ENCODE measurements at places on chromosomes 13 and 19. TPM values are rescaled to one million over a fixed set of nuclear protein-coding genes. Genes with fewer than 3 reads are reported as not detected.

GRCh38 chr13:21615427-21615826, 11.5 kb upstream of the MICU2 start:
- H3K27ac ChIP-seq, result no peak overlapping the region
- H3K4me3 ChIP-seq, result no peak overlapping the region
- H3K27me3 ChIP-seq, result no peaks in the 10 kb centered on the region
- no peaks in the 10 kb centered on the region for H3K36me3 ChIP-seq
- no peaks in the 10 kb centered on the region for H3K4me1 ChIP-seq

DNA sequence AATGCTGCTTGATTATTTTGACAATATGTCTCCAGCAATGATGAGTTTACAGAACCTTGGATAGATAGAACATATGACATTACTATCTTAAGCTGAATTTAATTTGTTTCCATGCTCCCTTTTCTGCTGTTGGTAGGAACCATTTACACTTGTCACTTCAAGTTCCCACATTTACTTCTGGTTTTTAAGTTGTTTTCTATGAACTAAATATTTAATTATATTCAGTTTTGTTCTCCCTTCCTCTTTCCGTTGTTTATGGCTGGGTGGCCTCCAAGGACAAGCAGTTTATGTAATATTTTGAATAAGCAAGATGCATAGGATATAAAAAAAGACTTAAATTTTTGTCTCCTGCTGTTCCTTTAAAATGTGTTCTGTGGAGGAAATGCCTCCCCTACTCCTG, 860.6 kb downstream of the GPC5 start:
- DNase-seq, result no peak
- H3K27me3 ChIP-seq, result no peaks in the 10 kb centered on the region
- no peaks in the 10 kb centered on the region for H3K4me1 ChIP-seq
- H3K4me3 ChIP-seq, result no peak overlapping the region
- H3K36me3 ChIP-seq, result no peaks in the 10 kb centered on the region

DNA sequence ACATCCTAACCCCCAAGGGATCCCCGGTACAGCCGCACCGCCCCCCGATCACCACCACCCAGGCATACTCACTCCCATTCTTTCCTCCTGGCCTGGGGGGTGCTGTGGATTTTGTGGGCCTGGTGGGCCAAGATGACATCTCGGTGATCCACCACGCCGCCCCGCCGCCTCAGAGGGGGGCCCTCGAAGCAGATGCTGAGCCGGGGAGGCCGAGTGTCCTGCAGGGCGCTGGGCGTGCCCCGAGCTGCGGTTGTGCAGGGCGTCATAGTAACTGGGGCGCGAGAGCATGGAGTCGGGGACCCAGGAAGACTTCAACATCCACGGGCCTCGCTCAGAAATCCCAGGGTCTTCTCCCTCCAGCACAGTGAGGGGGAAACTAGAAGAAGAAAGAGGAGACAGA, 93.4 kb upstream of the CACNA1A start:
- no peaks in the 10 kb centered on the region for H3K27me3 ChIP-seq
- no peak overlapping the region for H3K4me3 ChIP-seq
- H3K4me1 ChIP-seq, result no peaks in the 10 kb centered on the region
- DNase-seq, result no peak

GRCh38 chr19:16472992-16473391, 1.2 kb upstream of the EPS15L1 start:
- no peak overlapping the region for H3K27ac ChIP-seq
- DNase-seq, result no peak
- H3K4me1 ChIP-seq, result peaks cover 3% of the 10 kb centered on the region

The KLK10 gene
- 1.6 TPM for total RNA-seq

DNA sequence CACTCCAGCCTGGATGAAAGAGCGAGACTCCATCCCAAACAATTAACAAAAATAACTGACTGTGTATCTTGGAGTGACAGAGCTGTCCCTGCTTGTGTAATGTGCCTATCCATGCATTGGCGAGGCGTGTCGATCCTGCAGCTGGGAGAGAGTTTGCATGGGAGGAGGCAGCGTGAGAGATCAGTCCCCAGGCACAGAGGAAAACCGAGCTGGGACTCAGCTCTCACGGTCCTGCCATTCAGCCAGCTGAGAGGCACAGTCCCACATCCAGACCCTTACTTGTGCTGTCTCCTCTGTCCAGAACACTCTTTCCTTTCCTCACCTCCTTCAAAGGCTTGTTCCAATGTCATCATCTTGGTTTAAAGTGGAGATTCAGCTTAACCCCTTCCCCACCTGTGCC, 11.9 kb upstream of the SULT2B1 start:
- no peak overlapping the region for H3K4me3 ChIP-seq
- H3K27me3 ChIP-seq, result no peaks in the 10 kb centered on the region
- no peaks in the 10 kb centered on the region for H3K4me1 ChIP-seq
- DNase-seq, result no peak

GRCh38 chr13:98018293-98018692, 64.8 kb downstream of the IPO5 start:
- peaks cover 92% of the 10 kb centered on the region for H3K36me3 ChIP-seq
- H3K4me1 ChIP-seq, result no peaks in the 10 kb centered on the region
- H3K27me3 ChIP-seq, result no peaks in the 10 kb centered on the region
- no peak for DNase-seq
- no peak overlapping the region for H3K27ac ChIP-seq

- H3K36me3 ChIP-seq, result no peaks in the 10 kb centered on the region
- H3K4me3 ChIP-seq, result no peak overlapping the region
- DNase-seq, result no peak
- H3K4me1 ChIP-seq, result no peaks in the 10 kb centered on the region
Observed at GRCh38 chr19:8544168-8544567, 30.2 kb upstream of the ZNF414 start.

The ABCC4 gene
- 6.7 TPM for total RNA-seq

DNA sequence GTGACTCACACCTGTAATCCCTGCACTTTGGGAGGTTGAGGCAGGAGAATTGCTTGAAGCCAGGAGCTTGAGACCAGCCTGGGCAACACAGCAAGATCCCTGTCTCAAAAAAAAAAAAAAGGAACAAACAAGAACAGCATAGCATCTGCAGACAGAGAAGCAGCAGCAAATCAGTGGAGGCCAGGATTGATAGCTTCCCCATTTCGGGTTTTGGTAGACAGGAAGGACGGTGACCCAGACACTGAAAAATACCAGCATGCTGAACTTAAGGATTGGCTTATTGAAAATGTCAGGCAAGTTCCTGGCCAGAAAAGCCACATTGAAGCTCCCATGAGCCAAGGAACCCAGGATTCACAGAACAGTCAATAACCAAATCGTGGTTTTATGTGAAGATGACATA, 3.0 kb downstream of the ZNF490 start:
- no peaks in the 10 kb centered on the region for H3K27me3 ChIP-seq
- H3K27ac ChIP-seq, result no peak overlapping the region
- DNase-seq, result no peak
- H3K4me3 ChIP-seq, result no peak overlapping the region

All from ascending aorta (tissue), 2 donors.